ENCODE measurements at places on chromosomes 2 and 18. TPM values are rescaled to one million over a fixed set of nuclear protein-coding genes. Genes with fewer than 3 reads are reported as not detected.

DNA sequence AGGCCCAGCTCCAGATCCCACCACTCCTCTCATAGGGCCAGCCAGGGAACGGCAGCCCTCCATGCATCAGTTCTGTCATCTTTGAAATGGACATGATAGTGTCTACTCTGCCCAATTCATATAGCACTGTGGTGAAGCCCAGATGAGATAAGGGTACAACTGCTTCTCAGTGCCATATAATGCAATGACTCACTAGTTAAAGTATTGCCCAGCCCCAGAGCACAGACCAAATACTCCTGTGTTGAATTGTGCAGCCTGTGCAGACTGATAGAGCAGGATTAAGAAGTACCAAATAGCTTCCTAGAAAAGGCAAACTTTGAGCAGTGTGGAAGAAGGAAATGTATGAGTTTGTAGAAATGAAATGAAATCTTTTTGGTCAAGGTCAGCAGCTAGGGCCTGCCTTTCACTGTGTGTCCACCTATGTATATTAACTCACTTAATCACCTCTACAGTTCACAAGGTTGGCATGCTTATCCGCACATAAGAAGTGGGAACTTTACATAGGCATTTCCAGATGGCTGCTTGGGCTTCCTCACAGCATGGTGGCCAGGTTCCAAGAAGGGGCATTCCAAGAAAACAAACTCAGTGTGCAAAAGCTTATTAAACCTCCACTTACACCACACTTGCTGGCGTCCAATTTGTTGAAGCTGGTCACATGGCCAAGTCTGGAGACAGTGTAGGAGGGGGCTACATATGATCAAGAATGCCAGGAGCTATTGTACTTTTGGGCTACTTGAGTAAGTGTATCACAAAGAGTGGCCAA, 102.8 kb upstream of the COPS8 start:
- DNase-seq: no peak

DNA sequence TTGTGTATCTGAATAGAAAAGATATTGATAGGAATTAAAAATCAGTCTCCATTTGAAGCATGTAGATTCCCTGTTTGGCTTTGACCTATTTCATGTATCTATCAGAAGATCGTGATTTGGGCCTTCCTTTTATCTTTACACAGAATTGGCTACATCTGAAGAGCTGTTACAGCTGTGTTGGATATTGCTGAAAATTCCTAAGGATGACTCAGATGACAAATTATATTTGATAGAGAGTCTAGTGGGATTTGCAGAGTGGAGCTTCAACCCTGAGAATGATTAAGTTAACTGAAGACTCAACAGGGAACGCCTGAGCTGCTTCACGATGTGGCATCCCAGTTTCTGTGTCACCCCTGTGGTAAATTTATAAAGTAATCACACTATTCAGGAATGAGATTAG, 4.9 kb upstream of the COL3A1 start:
- no peak for DNase-seq

- DNase-seq: no peak
These were observed 98.9 kb downstream of the ABI2 start for GRCh38 chr2:203427061-203427460.

DNA sequence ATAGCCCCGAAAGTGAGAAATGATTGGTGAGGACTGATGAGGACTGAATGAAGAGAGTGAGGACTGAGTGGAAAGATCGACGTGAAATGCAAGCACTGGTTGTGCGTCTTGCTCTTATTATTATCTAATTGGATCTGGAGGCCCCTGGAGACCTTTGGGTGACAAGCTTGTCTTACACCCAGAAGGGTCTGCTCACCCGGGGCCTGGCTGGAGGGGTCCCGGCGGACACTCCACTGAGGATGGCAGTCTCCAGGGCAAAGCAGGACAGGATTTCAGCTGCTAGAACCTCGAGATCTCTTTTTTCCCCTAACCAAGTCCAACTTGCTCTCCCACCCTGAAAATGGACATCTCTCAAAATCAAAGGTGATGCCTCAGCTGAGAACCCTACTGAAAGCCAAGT, 160.2 kb downstream of the MYT1L start:
- DNase-seq: no peak

DNA sequence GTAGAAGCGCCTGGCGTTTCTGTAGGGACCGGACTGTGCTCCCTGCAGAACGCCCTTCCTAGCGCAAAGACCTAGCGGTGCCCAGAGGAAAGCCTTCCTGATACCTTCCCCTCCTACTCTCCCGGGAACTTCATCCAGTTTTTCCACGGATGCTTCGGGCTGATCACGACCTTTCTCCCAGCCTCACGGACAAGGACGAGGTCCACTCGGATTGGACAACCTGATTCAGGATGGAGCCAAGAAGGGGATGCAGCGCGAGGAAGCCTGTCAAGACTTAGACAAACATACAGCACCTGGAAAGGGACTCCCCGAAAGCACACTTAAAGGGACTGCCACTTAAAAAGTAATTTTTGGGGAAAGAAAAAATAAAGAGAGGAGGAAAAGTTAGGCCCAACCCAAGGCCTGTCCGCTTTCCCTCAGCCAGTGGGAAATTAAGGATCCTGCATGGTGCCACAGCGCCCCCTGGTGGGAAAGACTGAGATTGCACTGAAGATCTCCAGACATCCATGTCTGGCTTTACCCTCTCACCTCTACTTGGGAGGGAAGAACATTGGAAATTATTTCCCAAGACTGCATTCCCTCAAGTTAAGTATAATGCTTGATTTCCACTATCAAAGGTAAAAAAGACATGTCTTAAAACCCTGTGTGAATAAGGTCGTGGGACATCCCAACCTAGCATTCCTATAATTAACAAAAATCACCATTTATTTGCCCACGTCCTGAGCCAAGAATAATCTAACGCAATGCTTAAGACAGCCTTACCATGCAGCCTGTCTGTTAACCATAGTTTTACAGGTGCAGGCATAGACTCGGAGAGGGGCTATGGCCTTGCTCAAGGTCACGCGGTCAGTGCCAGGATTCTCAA, 13.4 kb upstream of the COPS8 start:
- peak; percentile 76 for DNase-seq

DNA sequence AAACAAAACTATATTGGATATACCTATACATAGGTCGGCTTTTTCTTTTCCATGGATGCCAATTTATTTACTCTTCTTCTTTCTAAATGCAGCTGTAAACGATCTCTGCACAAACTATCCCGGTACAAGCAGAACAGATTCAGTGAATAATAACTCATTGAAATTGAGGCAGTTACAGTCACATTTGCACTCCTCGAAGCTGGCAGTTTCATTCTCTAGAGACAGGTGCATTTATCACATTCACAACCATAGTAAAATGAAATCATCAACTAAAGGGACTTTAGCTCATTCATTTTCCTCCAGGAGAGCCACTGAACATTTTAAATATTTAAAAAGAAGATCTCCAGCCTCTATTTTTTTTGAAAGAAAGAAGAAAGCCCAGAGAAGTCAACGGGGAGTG, 551.7 kb downstream of the LRP1B start:
- DNase-seq: no peak

DNA sequence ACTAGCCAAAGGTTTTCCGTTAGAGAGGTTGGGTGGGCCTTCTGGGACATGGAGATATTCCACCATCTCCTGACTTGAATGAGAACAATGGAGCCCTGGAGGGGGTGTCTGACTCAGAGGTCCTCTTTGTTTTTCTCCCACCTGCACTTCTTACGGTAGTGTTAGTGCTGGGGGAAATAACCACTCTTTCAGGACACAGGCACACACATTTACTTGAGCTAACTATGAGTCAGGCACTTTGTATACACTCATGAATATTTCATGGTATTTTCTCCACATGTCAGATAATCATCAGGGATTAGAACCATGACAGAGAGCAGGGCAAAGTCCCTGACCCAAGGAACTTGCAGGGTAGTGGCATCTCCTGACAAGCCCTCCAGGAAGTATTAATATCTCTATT, 439.1 kb downstream of the TSN start:
- DNase-seq: no peak

- no peak for DNase-seq
These were observed 93.8 kb downstream of the NRP2 start for GRCh38 chr2:205776139-205776538.

DNA sequence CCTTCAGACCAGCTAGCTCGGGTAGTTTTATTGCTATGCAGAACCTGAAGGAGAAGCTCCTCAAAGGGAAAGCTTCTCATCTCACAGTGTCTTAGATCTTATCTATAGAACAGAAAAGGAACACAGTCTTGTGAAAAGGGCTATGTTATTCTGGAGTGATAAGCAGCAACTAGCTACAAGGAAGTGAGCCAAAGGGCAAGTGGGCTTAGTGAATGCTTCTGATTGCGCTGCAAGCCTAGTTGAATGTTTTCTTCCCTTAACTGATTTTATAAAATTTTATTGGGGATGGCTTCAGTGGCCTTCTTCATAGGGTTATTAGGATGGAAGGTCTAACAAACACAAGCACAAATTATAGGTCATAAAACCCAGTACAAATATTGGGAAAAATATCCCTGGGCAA, 400.1 kb downstream of the PARD3B start:
- DNase-seq: no peak

- DNase-seq: no peak
These were observed 69.5 kb upstream of the TGIF1 start for GRCh38 chr18:3380384-3380961.

NUP35 gene
- 27.0 TPM for total RNA-seq

LAMA1 gene
- not detected for total RNA-seq

MOGAT1 gene
- 0.35 TPM for total RNA-seq

DTNB gene
- total RNA-seq: 51.9 TPM

CDH2 gene
- 8.5 TPM for total RNA-seq
